ENCODE measurements at places on chromosomes 1 and 21.

DNA sequence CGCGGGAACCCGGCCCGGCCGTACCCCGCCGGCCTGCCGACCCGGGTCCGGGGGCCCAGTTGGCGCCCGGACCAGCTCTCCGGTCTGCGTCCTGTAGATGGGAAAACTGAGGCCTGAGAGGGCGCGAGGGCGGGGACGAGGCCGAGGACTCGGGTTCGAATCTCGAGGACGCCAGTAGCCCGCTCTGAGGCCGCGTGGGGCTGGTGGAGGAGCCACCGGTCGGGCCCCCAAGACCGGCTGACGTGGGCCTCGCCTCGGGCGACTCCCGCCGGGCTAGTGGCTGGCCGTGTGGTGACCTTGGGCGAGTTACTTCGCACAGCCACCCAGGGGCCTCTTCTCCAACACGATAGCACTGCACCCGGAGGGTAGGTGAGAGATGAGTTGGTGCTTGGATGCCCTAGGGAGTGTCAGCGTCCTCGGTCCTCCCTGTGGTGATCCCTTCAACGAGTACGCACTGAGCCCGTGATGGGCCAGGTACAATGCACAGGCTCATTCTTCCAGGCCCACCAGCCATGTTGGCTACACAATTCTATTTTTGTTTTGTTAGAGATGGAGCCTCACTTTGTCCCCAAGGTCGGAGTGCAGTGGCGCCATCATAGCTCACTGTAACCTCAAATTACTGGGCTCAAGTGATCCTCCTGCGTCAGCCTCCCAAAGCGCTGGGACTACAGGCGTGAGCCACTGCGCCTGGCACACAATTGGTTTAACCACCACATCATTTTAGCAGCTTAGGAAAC is 404 bp upstream of the SCMH1 start:
- peak; percentile 4 for DNase-seq

- no peak for DNase-seq
Measured at GRCh38 chr1:61403679-61404596, 321.0 kb downstream of the TM2D1 start.

DNA sequence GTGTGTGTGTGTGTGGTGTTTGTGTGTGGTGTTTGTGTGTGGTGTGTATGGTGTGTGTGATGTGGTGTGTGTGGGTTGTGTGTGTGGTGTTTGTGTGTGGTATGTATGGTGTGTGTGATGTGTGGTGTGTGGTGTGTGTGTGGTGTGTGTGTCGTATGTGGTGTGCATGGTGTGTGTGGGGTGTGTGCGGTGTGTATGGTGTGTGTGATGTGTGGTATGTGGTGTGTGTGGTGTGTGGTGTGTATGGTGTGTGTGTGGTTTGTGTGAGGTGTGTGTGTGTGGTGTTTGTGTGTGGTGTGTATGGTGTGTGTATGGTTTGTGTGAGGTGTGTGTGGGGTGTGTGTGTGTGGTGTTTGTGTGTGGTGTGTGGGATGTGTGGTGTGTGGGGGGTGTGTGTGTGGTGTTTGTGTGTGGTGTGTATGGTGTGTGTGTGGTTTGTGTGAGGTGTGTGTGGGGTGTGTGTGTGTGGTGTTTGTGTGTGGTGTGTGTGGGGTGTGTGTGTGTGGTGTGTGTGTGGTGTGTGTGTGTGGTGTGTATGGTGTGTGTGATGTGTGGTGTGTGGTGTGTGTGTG is 106.2 kb upstream of the ADAR start:
- DNase-seq: no peak

- DNase-seq: no peak
Measured at GRCh38 chr1:1062348-1063163, 11.6 kb downstream of the RNF223 start.

DNA sequence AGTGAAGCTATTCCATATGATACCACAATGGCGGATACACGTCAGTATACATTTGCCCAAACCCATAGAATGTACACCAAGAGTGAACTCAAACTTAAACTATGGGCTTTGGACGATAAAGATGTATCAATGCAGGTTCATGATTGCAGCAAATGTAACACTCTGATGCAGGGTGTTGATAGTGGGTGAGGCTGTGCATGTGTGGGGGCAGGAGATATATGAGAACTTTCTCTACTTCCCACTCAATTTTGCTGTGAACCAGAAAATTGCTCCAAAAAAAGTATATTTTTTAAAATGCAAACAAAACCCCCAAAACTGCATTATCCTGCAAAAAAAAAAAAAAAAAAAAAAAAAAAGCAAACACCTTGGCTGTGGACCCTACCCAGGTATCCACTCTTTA is 3.4 kb downstream of the ATP1A2 start:
- DNase-seq: no peak

GRCh38 chr1:228092342-228093049 is 10.0 kb downstream of the ARF1 start:
- DNase-seq: no peak

- DNase-seq: no peak
Measured at GRCh38 chr1:47585141-47585902, 147.5 kb downstream of the FOXD2 start.

DNA sequence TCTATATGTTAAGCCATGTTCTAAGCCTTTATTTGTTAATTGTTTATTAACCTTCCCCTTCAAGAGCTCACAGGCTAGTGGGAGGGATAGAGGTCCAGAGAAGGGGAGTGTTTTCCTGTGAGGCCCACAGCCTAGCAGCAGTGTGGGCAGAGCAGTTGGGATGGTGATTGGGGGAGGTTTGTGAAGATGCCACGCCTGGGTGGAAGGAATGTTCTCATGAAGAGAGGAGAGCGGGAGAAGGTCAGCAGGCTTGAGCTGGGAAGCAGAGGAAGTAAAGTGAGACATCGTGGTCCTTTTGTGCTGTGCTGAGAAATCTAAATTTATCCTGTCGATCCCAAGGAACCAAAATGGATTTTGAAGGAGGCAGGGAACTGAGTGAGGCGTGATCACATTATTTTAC is 42.6 kb downstream of the TRAPPC10 start:
- no peak for DNase-seq

GRCh38 chr1:192539297-192540092 is 36.1 kb upstream of the RGS1 start:
- DNase-seq: no peak

DNA sequence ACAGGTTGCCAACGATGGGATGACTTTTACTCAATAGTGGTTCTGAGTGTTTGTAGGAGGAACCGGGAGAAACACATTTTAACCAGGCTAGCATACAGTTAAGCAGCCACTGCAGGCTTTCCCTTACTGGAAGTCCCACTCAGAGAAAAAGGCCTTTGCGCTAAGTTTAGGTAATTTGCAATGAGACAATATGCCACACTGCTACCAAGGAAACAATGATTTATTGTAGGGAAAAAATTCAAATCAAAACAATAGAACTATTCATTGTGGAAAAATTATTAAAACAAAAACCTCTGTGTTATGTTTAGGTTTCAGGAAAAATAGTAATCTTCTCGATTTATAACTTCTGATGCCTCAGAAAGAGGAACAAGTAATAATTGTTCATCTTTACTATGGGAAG is 51.4 kb upstream of the CR2 start:
- no peak for DNase-seq
